ENCODE measurements at places on chromosomes 5 and 9.
A peak's percentile ranks its signal among the peaks of the same experiment; 100 is the strongest.

DNA sequence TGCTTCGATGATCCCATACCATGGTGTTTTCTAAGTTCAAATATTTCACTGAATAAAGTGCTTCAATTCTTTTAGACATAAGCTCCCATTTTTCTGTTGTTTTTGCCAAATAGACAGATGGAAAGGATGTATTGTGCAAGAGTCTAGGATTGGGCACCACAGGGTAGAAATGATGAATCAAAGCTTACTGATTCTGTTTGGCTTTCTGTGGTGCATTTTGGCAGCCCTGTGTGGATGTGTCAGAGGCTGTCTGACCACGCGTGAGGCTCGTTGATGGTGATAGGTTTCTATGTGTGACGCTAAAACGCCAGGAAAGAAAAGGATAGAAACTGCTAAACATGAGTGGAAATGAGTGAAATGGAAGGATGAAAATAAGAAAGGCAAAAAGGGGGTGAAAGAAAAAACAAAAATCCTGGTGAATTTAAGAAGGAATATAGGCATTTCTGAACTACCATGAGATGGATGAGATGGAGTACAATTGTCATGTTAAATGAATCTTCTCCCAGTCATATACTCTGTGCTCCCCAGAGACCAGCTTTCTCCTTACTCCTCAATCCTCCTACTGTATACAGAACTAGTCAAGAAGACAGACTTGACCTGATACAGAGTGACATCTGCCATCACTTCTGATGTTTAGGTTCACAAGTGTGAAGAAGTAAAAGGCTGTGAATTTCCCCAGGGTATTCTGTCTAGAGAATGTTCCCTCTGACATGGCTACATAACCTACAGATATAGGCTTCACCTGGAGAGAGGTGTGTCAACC lies 54.4 kb downstream of the ANKH start:
- DNase-seq = peak; percentile 2

DNA sequence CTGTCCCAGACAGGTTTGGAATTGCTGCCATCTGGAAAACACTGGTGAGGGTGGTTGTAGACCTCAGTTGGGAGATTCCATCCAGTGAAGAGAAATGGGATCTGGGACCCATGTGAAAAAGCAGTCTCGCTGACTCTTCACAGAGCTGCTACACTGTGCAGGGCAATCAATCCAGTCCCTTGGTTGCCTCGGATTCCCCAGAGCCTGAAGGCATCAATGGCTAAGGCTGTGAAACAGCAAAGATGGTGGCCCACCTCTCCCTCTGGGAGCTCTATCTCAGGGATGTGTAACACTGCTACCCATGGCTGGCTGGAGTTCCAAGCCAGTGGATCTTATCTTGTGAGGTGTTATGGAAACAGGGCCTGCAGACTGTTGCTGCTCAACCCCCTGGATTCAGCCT lies 256.1 kb downstream of the TMEM38B start:
- no peak for DNase-seq

- DNase-seq = no peak
These were observed 1.3 kb upstream of the REEP5 start for GRCh38 chr5:112923148-112923917.

DNA sequence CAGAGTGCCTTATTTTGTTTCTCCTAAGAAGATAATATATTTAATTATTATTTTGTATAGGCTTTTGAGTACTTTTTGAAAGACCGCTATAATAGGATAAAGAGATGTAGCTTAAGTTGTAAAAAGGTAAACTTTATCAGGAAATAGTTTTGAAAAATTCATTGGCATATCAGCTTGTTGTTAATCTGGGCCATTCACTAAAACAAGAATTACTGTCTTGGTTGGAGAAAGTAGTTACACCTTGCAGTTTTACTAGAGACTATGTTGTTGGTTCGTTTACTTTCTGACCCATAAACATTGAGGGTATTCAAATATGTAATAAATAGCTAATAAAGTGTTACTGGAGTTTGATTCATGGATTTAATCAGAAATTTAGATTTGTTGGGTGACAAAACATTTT lies 33.7 kb downstream of the TNPO1 start:
- no peak for DNase-seq

- DNase-seq = no peak
These were observed 923.0 kb upstream of the SEMA6A start for GRCh38 chr5:117497601-117498000.

DNA sequence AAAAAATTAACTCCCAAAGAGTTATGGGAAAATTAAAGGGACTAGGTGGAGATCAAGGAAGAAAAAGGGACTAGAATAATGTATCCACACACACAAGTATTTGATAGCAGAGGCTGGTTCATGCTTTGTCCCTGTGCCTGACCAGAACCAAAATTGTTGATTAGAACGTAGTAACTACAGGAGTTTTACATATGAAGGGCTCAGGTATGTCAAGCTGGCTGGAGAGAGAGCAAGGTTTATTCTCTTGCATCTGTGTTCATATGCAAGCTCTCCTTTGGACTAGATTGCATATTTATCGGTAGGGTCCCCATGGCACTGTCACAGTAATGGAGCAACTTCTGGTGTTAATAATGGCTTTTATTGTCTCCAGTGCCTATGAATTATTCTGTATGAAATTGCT lies 239.9 kb upstream of the TRPM3 start:
- DNase-seq = no peak

DNA sequence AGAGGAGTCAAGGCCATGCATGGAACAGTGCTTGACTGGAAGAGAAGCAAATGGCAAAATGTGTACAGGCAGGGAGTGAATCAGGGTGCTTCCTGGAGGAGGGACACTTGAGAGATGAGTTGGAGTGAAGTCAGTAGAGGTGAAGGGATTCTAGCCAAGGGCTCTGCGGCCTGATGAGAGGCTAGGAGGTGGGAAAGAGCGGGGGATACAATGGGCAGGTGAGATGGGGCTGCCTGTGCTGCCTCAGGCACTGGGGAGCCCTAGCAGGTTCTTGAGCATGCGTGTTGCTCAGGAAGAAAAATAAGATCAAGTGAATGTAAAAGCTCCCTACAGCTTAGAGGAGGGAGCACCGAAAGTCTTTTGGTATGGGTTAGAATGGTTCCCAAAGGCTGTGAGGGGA lies 22.3 kb downstream of the ERGIC1 start:
- no peak for DNase-seq

GRCh38 chr5:179798144-179798770 lies 4.5 kb downstream of the LTC4S start:
- no peak for DNase-seq

- no peak for DNase-seq
These were observed 335.3 kb downstream of the MARCHF11 start for GRCh38 chr5:15844253-15844652.

GRCh38 chr9:78021697-78022096 lies 9.9 kb downstream of the GNAQ start:
- DNase-seq = no peak

- DNase-seq = no peak
These were observed 816.8 kb downstream of the MTRR start for GRCh38 chr5:8685704-8686103.

DNA sequence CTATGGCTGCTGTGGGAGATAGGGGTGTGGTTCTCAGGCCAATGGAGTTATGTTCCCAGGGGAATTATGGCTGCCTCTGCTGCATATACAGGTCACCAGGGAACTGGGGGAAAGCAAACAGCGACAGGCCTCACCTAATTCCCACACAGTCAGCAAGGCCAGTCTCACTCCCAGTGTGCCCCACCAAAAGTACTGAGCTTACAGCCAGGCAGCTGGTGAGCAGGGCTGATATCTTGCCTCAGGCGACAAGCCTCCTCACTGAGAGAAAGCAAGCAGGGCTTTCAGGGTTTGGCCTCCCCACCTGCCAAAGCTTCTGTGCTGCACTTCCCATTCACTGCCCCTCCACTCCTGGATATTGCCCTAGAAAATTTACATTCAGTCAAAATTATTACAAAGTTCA lies 273.8 kb upstream of the TARS1 start:
- DNase-seq = no peak

- no peak for DNase-seq
These were observed 110.5 kb downstream of the CACNA1B start for GRCh38 chr9:137988051-137988450.

- no peak for DNase-seq
These were observed 10.4 kb downstream of the EPB41L4B start for GRCh38 chr9:109310486-109310901.

- DNase-seq = no peak
These were observed 5.2 kb downstream of the LRRTM2 start for GRCh38 chr5:138869763-138870500.

- DNase-seq = no peak
These were observed 172.6 kb upstream of the CDH12 start for GRCh38 chr5:23025629-23026233.

GRCh38 chr5:134046801-134047686 lies 42.3 kb upstream of the VDAC1 start:
- DNase-seq = no peak

GRCh38 chr5:88542786-88543185 lies 274.1 kb upstream of the TMEM161B start:
- DNase-seq = no peak

- peak; percentile 67 for DNase-seq
These were observed 61.8 kb upstream of the CPLX2 start for GRCh38 chr5:175809531-175810121.

GRCh38 chr5:8366266-8366665 lies 497.3 kb downstream of the MTRR start:
- DNase-seq = no peak

DNA sequence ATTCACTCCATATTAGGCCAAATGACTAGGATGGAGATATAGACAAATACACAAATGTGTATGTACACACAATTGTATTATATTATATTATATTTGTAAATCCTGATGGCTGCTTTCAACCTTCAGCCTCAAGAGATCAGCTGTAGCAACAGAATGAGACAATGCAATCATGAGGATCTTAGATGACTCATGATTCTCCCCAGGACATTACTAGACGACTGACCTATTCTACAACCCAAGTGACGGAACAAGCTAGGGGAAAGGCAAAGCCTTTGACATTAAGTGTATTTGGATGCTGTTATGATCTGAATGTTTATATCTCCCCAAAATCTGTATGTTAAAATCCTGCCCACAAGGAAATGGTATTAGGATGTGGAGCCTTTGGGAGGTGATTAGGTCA lies 66.5 kb downstream of the COX7C start:
- no peak for DNase-seq

GRCh38 chr5:69033690-69034089 lies 60.1 kb upstream of the SLC30A5 start:
- no peak for DNase-seq

DNA sequence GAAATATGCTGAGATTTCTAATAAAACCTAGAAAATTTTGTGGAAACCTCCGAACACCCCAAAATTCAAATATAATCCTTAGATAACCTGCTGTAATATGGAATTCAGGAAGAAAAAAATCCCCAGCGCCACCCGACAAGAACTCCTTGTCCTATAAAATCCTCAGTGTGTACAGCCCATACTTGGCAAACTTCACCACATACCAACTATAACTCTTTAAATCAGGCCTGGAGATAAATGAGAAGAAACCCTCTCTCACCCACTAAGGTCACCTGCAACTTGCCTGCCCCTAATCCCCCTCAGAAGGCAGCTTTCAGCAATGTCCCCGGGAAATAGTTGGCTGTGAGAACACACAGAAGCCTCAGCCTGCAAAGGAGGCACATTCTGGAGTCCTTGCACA lies 90.5 kb downstream of the SH3TC2 start:
- no peak for DNase-seq

GRCh38 chr9:114729706-114730105 lies 47.7 kb upstream of the TEX48 start:
- DNase-seq = no peak

GRCh38 chr5:73678322-73678740 lies 52.3 kb downstream of the ARHGEF28 start:
- DNase-seq = no peak

DNA sequence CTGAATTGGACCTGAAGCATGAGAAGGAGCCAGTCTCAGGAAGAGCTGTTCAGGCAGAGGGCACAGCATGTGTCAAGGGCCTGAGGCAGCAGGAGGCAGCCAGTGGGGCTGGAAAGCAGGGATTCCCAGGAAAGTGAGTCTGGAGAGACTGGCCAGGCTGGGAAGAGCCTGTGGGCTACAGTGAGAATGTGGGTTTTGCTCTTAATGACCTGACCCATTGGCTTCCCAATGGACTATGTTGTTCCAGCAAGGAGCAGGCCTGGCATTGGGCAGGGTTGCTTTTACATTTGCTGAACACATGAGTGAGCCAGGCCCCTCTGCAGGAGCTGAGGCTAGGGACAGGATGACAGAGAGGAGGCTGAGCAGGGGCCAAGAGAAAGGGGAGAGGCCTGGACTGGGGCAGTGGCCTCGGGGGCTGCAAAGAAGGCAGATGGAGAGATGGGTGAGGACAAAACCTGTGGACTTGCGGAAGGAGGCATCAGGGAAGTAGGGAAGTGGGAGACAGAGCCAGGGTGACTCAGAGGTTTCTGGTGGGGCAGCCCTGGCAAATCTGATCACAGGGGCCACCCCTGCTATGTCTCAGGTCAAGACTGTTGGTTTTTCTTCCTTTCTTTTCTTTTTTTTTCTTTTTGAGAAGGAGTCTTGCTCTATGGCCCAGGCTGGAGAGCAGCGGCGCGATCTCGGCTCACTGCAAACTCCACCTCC lies 65.9 kb upstream of the NEK6 start:
- no peak for DNase-seq

DNA sequence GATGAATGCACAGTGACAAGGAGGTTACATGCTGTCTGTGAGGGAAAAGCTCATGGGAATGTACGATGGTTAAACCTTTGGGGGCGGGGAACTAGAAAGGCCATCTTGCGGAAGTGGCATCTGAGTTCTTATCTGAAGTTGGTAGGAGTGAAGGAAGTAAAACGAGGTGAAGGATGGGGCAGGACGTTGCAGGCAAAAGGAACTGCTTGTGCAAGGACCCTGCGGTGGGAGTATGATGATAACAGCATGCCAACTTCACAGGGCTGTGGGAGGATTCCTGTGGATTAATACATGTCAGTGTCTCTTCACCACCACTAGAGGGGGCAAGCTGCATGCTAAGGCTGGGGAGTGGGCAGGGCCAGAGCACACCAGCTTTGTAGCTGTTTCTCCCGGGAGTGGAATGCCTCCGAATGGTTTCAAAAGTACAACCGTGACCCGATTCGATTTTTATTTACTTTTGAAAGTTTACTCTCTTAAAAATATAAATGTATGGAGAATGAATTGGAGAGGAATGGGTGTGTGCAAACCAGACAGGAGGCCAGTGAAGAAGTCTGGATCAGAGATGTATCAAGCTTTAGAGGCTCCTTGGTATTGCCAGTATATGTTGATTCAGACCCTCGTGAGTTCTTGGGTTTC lies 62.5 kb downstream of the CYFIP2 start:
- peak; percentile 51 for DNase-seq

- no peak for DNase-seq
These were observed 140.6 kb downstream of the COMMD10 start for GRCh38 chr5:116225281-116225922.

- DNase-seq = no peak
These were observed 202.5 kb upstream of the ADRA1B start for GRCh38 chr5:159713773-159714172.

GRCh38 chr5:130555429-130555828 lies 609.6 kb downstream of the HINT1 start:
- DNase-seq = no peak

DNA sequence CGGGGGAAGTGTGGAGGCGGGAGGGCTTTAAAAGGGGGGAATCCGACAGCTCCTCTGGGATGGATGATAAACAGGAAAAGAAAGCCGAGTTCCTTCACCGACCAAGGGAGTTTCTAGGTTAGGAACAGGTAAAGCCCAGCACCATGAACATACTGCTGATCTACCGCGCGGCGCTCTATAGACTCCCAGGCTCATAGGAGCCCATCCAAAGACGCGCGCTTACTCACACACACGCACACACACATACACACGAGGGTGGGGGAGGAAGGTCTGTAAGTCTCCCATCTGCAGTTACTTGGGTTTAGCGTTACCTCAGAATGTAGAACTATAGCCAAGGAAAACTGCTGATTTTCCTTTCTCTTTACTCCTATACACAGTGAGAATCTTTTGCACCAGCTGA lies 2.6 kb upstream of the GABRB2 start:
- DNase-seq = no peak

Data from amniotic stem cell (primary cell).